Upper lobe of right lung (tissue), 1 donor: ENCODE measurements at places on chromosomes 12 and 14. TPM values are rescaled to one million over a fixed set of nuclear protein-coding genes. Genes with fewer than 3 reads are reported as not detected.

The NRL gene
- total RNA-seq = 2.8 TPM

DNA sequence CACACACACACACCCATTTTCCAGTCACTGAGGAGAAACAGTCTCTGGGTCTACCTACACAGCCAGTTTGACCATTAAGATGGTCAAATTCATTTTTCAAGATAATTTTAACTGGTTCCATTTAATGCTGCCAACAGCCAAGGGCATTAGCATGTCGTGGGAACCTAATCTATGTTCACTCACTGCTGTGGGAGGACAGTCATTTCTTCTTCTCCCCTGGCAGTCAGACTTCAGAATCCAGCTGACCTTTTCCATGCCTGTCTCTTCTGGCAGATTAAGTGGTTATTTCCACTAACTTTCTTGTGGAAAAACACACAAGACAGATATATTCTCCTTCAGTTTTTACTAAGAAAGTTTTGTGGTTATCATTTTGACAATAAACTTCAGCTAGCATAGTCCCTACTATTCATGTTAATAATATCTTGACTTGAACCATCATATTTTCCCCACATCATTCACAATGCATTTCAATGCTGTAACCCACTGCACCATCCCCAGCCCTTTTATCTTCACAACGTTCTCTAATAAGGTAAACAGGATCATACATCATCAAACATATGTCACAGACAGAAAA, 82.2 kb downstream of the DAD1 start:
- DNase-seq = no peak
- H3K36me3 ChIP-seq = no peaks in the 10 kb centered on the region
- no peak overlapping the region for H3K27ac ChIP-seq
- H3K4me1 ChIP-seq = no peaks in the 10 kb centered on the region
- H3K27me3 ChIP-seq = no peaks in the 10 kb centered on the region
- H3K4me3 ChIP-seq = no peak overlapping the region

The ZC3H10 gene
- total RNA-seq = 8.4 TPM

The LGR5 gene
- 0.35 TPM for total RNA-seq

GRCh38 chr12:95066091-95066855, 7.1 kb downstream of the NR2C1 start:
- H3K4me1 ChIP-seq = no peaks in the 10 kb centered on the region
- no peaks in the 10 kb centered on the region for H3K27me3 ChIP-seq
- H3K4me3 ChIP-seq = no peak overlapping the region
- no peak for DNase-seq
- H3K27ac ChIP-seq = no peak overlapping the region
- peaks cover 67% of the 10 kb centered on the region for H3K36me3 ChIP-seq

- H3K4me1 ChIP-seq = peaks cover 20% of the 10 kb centered on the region
- H3K36me3 ChIP-seq = no peaks in the 10 kb centered on the region
- no peak overlapping the region for H3K4me3 ChIP-seq
- no peak overlapping the region for H3K27ac ChIP-seq
- H3K27me3 ChIP-seq = no peaks in the 10 kb centered on the region
Measured at GRCh38 chr12:111589601-111590000, 9.5 kb downstream of the ATXN2 start.

DNA sequence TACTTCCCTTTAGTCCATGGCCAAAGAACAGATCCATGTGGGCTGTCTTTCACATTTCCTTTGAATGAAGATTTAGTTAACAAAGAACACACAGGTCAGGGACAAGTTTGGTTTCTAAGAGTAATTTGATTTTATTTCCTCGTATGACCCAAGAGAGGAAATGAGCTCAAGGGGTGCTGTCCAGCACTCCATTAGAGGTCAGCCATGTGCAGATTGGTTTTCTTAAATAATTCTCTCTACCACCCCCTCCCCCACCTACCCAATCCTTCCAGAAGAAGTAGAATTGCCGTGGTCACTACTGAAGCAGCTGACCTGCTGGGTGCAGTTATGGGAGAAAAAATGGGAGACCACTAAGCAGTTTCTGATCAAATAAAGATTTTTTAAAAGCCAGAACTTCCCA, 13.9 kb upstream of the OAS1 start:
- no peaks in the 10 kb centered on the region for H3K4me1 ChIP-seq
- no peak overlapping the region for H3K27ac ChIP-seq
- no peaks in the 10 kb centered on the region for H3K27me3 ChIP-seq
- H3K4me3 ChIP-seq = no peak overlapping the region

GRCh38 chr14:32779840-32780239, 158.8 kb upstream of the NPAS3 start:
- no peak overlapping the region for H3K4me3 ChIP-seq
- no peak overlapping the region for H3K27ac ChIP-seq
- no peaks in the 10 kb centered on the region for H3K27me3 ChIP-seq
- no peaks in the 10 kb centered on the region for H3K36me3 ChIP-seq
- DNase-seq = no peak
- H3K4me1 ChIP-seq = no peaks in the 10 kb centered on the region

- no peaks in the 10 kb centered on the region for H3K36me3 ChIP-seq
- H3K4me1 ChIP-seq = peaks cover 4% of the 10 kb centered on the region
- H3K4me3 ChIP-seq = peak overlapping the region; percentile 79
- H3K27me3 ChIP-seq = peaks cover 6% of the 10 kb centered on the region
- H3K27ac ChIP-seq = no peak overlapping the region
- DNase-seq = peak; percentile 77
Measured at GRCh38 chr12:62934239-62934798, 631 bp downstream of the PPM1H start.

The KRT71 gene
- not detected for total RNA-seq

GRCh38 chr12:107778383-107779025, 4.0 kb downstream of the ASCL4 start:
- H3K4me1 ChIP-seq = no peaks in the 10 kb centered on the region
- no peak overlapping the region for H3K4me3 ChIP-seq
- no peak overlapping the region for H3K27ac ChIP-seq

DNA sequence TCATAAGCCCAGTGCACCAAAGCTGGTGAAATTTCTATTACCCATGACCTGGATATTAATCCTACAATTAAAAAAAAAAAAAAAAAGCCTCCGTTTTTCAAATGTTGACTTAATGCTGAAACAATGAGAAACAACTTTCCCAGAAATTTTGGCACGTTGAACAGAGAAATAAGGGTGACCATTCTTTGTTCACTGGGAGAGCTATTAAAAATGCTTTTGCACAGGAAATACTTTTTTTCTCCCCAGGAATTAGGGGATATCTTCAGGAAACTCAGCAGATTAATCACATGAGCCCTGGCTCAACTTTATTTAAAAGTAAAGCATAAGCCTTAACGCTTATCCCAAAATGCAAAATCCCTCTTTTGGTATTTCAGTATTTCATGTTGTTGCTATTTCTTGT, 54.8 kb upstream of the FLRT2 start:
- H3K27ac ChIP-seq = no peak overlapping the region
- no peak for DNase-seq
- H3K36me3 ChIP-seq = no peaks in the 10 kb centered on the region
- no peak overlapping the region for H3K4me3 ChIP-seq
- H3K4me1 ChIP-seq = peaks cover 14% of the 10 kb centered on the region
- H3K27me3 ChIP-seq = no peaks in the 10 kb centered on the region

GRCh38 chr12:92199819-92200576, 54.4 kb upstream of the BTG1 start:
- DNase-seq = no peak
- H3K36me3 ChIP-seq = no peaks in the 10 kb centered on the region
- no peak overlapping the region for H3K27ac ChIP-seq
- H3K4me1 ChIP-seq = no peaks in the 10 kb centered on the region

The STK38L gene
- total RNA-seq = 36.0 TPM

The CCDC38 gene
- not detected for total RNA-seq

The CCDC177 gene
- total RNA-seq = not detected
